ENCODE measurements at places on chromosomes 12 and 14.

DNA sequence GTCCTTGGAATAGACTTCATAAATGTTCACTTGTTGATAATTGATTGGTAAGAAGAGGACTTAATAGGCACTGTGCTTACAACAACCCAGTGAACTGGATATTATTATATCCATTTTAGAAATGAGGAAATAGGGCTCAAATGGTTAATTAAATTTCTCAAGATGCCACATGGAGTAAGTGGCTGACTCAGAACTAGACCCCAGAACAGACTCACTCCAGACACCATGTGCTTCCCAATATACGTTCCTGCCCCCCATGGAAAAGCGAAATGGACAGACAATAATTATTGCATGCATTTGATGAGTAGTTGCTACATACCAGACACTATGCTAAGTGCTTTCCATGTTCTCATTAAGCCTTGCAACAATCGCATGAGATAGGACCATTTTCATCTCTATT lies 895 bp upstream of the ANKS1B start:
- no peak for DNase-seq

DNA sequence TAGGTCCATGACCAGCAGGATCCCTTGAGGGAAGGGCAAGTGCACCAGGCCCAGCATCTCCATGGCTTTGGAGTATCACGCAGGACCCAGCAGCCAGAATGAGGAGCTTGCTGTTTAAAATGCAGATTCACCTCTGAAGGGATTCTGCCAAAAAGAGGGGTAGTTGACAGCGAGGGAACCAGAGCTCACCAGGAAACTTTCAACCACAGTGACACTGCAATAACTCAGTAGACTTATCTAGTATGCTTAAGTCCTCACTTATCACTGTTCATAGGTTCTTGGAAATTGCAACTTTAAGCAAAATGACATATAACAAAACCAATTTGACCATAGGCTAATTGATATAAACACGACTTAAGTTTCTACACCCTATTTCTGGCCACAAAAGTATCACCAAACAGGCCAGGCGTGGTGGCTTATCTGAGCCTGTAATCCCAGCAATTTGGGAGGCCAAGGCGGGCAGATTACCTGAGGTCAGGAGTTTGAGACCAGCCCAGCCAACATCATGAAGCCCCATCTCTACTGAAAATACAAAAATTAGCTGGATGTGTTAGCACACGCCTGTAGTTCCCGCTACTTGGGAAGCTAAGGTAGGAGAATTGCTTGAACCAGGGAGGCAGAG lies 21.4 kb upstream of the CKAP4 start:
- DNase-seq: no peak

DNA sequence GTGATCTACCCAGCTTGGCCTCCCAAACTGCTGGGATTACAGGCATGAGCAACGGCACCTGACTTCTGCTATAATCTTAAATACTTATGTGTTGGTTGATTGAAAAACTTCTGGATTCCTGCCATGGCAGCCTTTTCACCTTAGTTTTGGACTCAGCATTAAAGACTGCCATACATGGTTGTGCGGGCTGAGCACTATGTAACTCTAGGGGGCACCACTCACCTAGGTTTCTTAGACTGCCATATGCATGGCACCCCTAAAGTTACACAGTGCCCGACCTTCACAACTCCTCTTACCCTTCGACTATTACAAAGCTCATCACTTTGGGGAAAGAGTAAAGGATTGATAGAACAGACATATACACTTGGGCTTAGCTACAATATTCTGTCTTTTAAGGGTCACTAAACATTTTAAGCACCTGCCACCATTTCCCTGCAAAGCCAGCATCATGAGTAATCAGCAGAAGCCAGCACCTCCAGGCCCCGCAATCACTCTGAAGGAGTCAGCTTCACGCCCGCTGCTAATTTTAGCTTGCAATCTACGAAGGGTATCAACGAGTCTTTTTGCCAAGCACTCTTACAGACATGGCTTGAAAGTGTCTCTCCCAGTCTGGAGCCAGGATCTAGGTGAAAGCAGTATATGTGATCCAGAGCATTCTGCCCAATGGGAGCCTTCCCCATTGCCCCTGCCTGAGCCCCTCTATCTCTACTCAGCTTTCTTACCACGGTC lies 59.8 kb downstream of the SUDS3 start:
- no peak for DNase-seq

DNA sequence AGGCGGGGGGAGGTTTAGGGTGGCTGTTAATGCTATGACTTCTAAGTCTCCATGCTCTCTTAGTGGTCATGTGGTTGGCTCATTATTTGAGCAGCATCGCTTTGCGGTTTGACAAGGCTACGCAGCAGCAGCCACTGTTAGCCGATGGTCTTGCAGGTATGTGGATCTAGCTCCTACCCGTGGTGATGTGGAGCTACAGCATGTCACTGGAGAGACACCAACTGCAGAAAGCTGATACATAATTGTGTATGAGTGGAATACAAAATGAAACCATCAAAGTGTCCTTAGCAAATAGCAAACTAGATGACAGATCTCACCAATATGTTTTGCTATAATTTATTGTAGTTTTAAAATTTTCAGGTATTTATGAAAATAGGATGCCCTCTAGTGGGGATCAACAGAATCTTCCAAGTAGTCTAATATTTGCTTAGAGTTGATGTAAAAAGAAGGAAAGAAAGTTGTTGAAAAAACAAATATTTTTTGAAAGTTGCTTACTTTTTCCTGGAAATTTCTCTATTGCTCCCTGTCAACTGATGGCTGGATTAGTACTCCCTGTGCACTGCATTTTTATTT lies 94.9 kb downstream of the NAV3 start:
- DNase-seq: no peak

- DNase-seq: peak; percentile 1
These were observed at the start of gene SALL2 for GRCh38 chr14:21525962-21526671. Gene SALL2, minus strand, starts transcription at chr14:21526346. Its CDS starts 219 bp downstream, at chr14:21526127.

DNA sequence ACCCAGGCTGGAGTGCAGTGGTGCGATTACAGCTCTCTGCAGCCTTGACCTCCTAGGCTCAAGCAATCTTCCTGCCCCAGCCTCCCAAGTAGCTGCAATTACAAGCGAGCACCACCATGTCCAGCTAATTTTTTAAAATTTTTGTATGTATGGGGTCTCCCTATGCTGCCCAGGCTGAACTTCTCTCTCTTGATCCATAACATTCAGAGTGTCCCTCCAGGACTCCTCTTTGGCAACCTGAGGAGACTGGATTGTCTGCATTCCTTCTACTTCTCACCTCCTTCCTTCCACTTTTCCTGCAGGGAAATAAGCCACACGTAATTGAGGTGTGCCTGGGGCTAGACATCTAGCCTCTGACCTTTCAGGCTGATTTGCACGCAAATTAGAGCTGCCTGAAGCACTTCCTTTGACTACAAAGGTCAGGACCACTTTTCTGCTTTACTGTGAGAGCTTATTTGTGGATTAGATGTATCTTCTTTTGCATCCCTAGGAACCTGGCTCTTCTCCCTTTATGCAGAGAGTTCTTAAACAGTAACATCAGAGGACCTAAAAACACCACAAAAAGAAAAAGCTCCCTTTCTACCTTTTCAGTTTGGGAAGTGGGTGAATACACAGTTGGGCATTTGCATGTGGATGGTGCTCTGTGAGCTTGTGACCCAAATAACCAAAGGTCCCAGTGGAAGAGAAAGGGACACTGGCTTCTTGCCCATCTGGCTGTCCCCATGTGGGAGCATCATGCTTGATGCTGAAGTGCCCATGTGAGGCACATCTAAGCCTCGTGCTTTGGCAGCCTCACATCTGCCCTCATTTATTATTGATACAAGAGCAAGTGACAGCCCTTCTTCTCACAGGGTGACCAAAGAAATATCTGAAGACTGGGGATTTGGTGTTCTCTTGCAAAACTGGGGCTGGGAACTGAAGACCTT lies 33.5 kb downstream of the PYGL start:
- no peak for DNase-seq

DNA sequence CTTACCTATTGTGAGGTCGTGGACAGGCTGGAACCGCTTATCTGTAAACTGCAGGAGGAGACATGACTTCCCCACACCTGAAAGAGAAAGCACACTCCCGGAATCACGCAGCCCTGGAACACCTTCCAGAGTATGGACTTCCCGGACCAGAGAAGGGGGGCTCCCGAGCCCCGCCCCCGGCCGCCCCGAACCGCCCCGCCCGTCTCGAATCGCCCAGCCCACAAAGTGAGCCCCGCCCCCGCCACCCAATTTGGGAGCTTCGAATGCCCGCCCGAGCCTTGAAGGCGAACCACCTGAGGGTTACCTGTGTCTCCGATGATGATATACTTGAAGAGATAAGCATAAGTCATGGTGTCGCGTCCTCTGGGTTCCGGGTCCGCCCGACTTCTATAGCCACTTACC lies 235 bp downstream of the RAB2B start:
- DNase-seq: no peak

DNA sequence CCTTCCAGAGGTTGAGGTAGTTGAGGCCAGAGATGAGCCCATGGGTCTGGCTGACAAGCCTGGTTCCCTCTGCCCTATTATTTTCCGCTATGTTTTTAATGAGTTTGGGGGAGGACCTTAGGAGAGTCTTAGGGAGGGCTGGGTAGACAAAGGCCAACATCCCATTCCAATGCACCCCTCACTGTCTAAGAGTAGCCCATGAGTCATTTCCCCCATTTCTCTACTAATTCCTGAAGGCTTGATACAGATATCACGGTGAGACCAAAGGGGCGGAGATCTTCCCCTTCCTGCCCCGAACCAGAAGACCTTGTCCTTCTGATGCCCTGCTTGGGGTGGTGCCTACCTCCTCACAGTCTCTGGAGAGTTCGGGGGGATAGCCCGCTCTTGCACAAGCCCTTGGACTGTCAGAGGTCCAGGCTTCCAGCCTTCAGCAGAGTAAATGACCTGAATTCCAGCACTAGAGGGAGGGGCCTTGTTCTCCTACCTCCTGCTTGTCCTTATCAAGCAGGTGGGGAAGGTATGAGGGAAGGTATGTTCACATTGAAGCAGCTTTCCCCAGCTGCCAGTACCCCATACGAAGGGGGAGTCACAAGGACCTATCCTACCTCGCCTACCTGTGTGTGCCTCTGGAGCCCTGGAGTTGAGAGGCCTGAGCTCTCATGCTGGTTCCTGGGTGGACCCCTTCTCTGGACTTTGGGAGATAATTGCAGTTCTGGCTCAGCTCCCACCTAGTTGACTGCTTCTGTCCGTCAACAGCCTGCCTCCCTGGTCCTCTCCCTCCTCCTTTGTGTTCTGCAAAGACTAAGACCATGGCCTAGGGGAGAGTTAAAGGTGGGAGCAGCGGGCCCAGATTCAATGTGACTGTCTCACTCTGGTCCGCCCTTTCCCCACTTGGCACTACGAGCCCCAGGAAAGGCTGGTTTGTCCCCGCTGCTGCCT lies 3.7 kb downstream of the PSMB11 start:
- no peak for DNase-seq

- DNase-seq: no peak
These were observed 23.8 kb downstream of the HSPB8 start for GRCh38 chr12:119202544-119202943.

- no peak for DNase-seq
These were observed 21.9 kb upstream of the CHPT1 start for GRCh38 chr12:101675555-101675954.

DNA sequence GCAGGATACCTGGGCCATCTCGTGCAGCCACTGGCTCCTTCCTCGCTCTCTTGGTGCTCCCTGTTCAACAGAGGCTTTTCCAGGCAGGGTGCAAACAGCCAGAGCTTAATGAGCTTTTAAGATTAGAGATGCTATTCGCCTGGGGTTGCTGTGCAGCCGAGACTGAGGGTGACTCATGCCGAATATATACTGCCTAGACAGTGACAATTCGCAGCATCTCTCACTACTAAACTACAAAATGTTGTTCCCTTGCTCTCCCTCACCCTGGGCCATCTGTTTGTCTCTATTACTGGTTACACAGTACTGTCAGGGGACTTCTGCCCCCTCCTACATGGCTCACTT lies 26.0 kb upstream of the TESC start:
- no peak for DNase-seq

DNA sequence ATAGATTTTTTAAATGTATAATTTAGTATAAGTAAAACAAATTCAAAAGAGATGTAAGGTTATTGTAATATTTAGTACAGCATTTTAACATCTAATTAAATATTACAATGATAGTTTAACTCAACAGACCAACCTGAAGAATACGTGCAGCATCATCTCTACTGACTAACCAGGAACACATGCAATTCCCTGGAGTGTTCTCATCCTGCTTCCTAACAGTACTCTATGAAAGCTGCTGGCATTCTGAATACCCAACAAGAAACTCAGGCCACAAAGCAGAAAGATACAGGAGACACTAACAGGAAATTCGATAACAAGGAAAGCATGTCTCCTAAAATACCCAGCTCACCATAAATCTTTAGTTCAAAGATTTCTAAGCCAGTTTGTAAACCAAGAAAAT lies 58.3 kb downstream of the CEP83 start:
- no peak for DNase-seq

DNA sequence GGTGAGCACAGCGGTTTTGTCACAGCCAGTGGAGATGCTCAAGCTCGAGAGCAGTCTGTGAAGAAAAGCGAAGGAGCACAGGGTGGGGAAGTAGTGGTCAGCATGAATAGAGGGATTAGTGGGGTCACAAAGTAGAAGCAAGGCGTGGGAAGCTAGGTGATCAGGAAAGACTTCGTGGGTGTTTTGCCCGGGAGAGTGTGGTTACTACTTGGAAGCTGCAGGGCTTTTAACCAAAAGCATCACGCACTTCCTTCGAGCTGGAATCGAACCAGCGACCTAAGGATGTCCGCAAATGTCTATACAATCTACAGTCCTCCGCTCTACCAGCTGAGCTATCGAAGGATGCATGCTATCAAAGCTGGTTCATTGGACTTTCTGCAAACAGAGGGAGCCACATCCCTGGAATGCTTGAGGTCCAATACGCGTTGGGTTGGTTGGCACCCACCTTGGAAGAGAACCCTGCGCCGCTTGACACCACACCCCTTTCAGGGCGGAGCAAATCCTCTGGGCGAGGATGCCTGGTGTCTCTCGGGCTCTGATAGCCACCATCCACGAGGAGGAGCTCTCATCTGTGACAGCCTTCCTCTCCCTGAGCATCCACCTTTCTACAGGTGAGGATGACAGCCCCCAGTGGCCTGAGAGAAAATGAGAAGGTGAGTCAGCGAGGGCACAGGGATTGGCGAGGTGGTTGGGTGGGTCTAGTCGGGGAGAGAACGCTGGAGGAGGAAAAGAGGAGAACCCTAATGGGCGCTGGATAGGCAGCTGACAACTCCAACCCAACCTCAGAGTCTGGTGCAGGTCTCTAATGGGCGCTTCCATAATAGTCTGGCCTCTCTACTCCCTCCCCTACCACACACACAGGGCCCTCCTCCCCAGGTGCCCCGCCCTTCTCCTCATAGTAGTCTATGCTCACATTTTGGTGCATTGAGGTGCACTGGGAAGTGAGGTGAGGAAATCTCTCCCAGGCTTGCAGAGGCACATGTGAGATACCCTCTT lies 16.0 kb upstream of the OR6S1 start:
- DNase-seq: no peak

DNA sequence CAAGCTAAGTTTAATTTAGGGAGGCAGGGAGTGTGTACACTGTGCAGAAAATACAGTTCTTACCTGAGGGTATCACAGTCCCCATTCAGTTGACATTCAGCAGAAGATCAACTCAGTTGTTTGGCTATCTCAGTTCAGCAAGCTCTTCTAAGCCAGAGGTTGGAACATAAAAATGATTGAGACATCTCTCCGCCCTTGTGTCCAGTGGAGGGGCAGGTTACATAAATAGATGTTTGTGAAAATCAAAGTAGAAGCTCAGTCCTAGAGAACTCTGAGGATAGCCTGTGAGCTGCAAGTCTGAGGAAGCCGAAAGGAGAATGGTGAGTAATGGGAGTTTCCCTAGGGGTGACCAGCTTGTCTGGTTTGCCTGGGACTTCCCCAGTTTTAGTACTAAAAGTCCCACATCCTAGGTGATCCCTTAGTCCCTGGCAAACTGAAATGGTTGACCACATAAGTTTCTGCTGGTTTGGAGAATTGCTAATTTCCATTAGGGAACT lies 251.4 kb upstream of the ATP2B1 start:
- DNase-seq: no peak

All from bone marrow (tissue), 2 donors.